ENCODE measurements at places on chromosomes 2 and 18. TPM values are rescaled to one million over a fixed set of nuclear protein-coding genes. Genes with fewer than 3 reads are reported as not detected.

Gene TDRD15
- total RNA-seq: not detected

DNA sequence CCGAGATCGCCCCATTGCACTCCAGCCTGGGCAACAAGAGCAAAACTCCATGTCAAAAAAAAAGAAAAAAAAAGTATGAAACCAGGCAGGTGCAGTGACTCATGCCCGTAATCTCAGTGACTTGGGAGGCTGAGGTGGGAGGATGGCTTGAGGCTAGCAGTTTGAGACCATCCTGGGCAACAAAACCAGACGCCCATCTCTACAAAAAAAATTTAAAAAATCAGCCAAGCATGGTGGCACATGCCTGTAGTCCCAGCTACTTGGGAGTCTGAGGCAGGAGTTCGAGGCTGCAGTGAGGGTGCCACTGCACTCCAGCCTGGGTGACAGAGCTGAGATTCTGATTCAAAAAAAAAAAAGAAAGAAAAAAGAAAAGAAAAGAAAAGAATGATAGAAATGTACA is 277.8 kb downstream of the MYCN start:
- DNase-seq: no peak
- no peaks in the 10 kb centered on the region for H3K4me1 ChIP-seq
- H3K36me3 ChIP-seq: no peaks in the 10 kb centered on the region
- H3K4me3 ChIP-seq: no peak overlapping the region
- no peak overlapping the region for H3K27ac ChIP-seq
- H3K27me3 ChIP-seq: no peaks in the 10 kb centered on the region

Gene NBAS
- total RNA-seq: 46.4 TPM

DNA sequence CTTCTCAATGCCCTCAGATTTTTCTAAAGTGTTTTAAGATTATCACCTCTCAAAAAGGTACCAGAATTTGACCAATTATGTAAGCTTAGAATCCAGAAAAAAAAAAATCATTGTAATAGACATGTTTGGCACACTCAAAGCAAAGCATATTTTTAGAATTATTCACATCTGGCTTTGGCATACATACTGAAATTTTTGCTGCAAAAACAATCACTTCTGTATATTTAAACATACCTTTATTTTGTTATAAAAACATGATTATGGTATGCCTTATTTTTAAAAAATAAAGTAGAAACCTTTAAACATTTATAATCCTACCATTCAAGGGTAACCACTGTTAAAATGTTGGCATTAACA is 143.3 kb downstream of the ESCO1 start:
- H3K36me3 ChIP-seq: no peaks in the 10 kb centered on the region
- DNase-seq: no peak
- H3K4me3 ChIP-seq: no peak overlapping the region
- peaks cover 8% of the 10 kb centered on the region for H3K27me3 ChIP-seq
- no peaks in the 10 kb centered on the region for H3K4me1 ChIP-seq
- H3K27ac ChIP-seq: no peak overlapping the region

GRCh38 chr18:63311118-63312018 is 8.2 kb downstream of the BCL2 start:
- peaks cover 17% of the 10 kb centered on the region for H3K36me3 ChIP-seq
- DNase-seq: no peak
- H3K27me3 ChIP-seq: no peaks in the 10 kb centered on the region
- H3K4me3 ChIP-seq: no peak overlapping the region

Gene C2orf72
- total RNA-seq: not detected

Gene IL1B
- not detected for total RNA-seq

- no peaks in the 10 kb centered on the region for H3K36me3 ChIP-seq
- no peak overlapping the region for H3K27ac ChIP-seq
- H3K27me3 ChIP-seq: no peaks in the 10 kb centered on the region
- no peak for DNase-seq
These were observed 214.6 kb downstream of the TSN start for GRCh38 chr2:121969766-121970639.

GRCh38 chr2:47535996-47536395 is 133.0 kb downstream of the MSH2 start:
- no peaks in the 10 kb centered on the region for H3K4me1 ChIP-seq
- H3K27me3 ChIP-seq: no peaks in the 10 kb centered on the region
- H3K27ac ChIP-seq: no peak overlapping the region
- H3K4me3 ChIP-seq: no peak overlapping the region
- no peaks in the 10 kb centered on the region for H3K36me3 ChIP-seq
- DNase-seq: no peak

- no peak overlapping the region for H3K27ac ChIP-seq
- H3K27me3 ChIP-seq: no peaks in the 10 kb centered on the region
- no peak overlapping the region for H3K4me3 ChIP-seq
- DNase-seq: no peak
- no peaks in the 10 kb centered on the region for H3K4me1 ChIP-seq
These were observed 730.3 kb downstream of the CNTNAP5 start for GRCh38 chr2:124755386-124755785.

- no peaks in the 10 kb centered on the region for H3K27me3 ChIP-seq
- H3K27ac ChIP-seq: no peak overlapping the region
- no peaks in the 10 kb centered on the region for H3K36me3 ChIP-seq
These were observed 6.2 kb upstream of the DNAJB2 start for GRCh38 chr2:219272995-219273394.

Gene ATOH8
- total RNA-seq: not detected

GRCh38 chr2:117639401-117639800 is 175.1 kb upstream of the DDX18 start:
- no peak for DNase-seq
- H3K4me3 ChIP-seq: no peak overlapping the region
- no peaks in the 10 kb centered on the region for H3K4me1 ChIP-seq
- H3K27ac ChIP-seq: no peak overlapping the region

Gene ARHGEF4
- total RNA-seq: 3.3 TPM

DNA sequence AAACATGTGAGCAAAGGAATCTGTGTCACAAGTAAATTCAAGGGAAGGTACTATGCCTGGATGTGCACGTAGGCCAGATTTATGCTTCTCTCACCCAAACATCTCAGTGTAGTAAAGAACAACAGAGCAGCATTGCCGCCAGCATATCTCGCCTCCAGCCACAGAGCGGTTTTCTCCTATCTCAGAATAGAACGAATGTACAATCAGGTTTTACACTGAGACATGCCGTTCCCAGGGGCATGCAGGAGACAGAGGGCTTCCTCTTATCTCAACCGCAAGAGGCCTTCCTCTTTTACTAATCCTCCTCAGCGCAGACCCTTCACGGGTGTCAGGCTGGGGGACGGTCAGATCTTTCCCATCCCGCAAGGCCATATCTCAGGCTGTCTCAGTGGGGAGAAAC is 175.3 kb downstream of the RPIA start:
- H3K4me1 ChIP-seq: peaks cover 16% of the 10 kb centered on the region
- H3K36me3 ChIP-seq: no peaks in the 10 kb centered on the region
- no peak overlapping the region for H3K4me3 ChIP-seq
- no peak for DNase-seq
- H3K27me3 ChIP-seq: peaks cover 15% of the 10 kb centered on the region

GRCh38 chr2:88659538-88659915 is 31.9 kb upstream of the RPIA start:
- no peak for DNase-seq
- H3K4me1 ChIP-seq: no peaks in the 10 kb centered on the region
- H3K27me3 ChIP-seq: no peaks in the 10 kb centered on the region
- no peak overlapping the region for H3K4me3 ChIP-seq

DNA sequence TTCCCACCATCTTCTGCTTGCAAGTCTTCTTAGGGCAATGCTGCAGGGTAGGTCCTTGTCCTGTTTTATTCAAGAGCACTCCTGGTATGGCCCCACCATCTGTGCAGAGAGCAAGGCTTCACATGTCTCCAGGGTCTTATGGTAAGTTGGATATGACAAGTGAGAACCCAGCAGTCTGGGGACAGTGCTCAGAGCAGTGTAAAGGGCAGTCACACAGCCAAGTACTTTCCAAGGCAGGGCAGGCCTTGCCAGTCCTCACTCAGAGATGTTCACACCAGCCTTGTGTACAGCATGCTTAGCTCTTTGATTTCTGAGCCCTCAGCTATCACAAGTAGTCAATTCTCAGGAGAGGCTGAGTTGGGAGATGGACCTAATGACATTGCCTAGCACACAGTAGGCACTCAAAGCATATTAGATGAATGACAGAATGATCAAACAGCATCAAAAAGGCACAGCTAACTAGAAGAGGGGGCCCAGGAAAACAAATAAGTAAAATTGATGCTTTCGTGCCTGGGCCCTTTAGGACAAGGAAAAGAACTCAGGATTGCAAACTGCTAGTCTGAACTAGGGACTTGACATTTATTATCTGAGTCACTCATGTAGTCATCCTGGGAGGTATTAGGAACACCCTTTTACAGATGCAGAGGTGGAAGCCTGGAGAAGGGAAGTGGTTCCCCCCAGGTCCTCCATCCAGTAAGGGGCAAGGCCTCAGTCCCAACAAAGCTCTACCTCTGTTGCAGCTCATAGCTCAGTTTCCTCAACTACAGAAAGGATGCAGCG is 86.7 kb upstream of the CTAGE1 start:
- no peaks in the 10 kb centered on the region for H3K4me1 ChIP-seq
- H3K4me3 ChIP-seq: no peak overlapping the region
- H3K27me3 ChIP-seq: no peaks in the 10 kb centered on the region
- DNase-seq: no peak
- no peak overlapping the region for H3K27ac ChIP-seq

Measured in activated naive CD4-positive, alpha-beta T cell treated with anti-CD3 and anti-CD28 coated beads for 36 hours (primary cell).